ENCODE measurements at places on chromosomes 5 and 9.

DNA sequence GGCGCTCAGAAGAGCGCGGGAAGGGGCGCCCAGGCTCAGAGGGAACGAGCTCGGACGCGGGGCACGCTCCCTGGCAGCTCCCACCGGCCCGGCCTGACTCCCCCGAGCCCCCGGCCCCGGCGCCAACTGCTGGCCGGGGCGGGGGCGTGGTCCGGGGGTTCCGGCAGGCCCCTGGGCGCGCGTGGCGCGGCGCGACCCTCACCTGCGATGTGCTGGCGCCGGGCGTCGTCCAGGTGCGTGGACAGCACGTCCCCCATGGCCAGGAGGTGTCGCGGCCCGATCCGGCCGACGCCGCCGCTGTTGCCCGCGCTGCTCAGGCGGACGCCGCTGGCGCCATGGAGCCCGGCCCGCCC is 43.5 kb upstream of the STXBP1 start:
- no peak for DNase-seq

DNA sequence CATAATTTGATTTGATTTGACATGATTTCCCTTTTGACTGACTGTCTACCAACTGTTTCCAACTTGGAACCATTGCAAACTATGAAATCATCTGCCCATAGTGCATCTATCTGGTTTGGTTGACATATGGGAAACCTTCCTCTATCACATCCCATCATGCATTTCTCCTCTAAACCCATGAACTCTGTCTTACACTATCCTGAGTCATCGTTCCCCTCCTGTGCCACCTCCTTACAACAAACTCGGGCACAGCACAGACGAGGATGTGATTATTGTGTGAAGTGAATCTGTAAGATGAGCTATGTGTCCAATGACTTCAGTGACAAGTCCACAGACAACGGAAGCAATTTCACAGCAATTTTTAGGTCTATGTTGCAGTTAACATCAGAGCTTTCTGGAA is 126.1 kb downstream of the NPR3 start:
- DNase-seq: no peak

DNA sequence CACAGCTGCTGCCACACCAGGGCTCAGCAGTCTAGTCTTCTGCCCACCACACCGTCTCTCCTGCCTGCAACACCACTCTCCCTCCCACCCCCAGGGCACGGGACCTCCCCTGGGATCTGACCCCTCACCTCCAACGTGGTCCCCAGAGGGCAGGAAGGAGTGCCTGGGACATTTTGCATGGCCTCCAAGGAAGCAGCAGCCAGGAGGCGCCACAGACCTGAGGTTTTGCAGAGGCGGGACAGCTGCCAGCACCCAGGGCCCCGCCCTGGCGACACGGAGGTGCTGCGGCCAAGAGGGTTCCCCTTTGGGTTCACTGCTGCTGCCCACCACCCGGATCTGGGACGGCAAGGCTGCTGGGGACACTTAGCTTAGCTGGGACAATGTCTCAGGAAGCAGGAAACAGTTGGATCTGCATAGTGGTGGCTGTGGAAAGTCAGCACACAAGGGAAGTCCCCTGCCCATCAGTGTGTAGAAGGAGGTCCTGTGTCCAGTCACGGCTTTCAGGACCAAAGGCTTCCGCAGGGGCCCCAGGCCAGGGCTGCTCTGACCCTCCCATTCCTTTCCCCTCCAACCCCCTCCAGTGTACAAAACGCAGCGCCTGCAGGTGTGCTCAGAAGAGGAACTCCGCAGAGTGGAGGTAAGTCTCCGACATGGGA is 13.8 kb downstream of the PROP1 start:
- DNase-seq: no peak

DNA sequence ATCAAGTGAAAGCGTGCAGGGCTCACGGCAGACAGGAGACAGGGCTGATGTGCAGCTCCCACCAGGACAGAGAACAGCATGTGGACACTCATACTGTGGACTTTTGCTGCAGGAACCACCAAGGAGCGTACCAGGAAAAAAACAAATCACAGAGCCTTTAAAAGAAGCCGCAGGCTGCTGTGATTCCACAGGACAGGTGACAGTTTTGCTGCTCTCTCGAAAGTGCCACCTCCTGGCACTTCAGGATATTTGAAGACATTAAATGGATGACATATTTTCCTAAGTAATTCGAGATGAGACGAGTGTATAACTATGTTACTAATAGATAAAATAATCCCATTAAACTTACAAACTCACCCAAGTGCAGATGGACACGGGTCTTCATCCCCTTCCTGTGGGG is 29.3 kb downstream of the ZDHHC11 start:
- DNase-seq: no peak

- DNase-seq: no peak
Measured at GRCh38 chr5:5585751-5586341, 163.4 kb downstream of the ICE1 start.

GRCh38 chr5:658103-658502 is 35.0 kb downstream of the TPPP start:
- no peak for DNase-seq

DNA sequence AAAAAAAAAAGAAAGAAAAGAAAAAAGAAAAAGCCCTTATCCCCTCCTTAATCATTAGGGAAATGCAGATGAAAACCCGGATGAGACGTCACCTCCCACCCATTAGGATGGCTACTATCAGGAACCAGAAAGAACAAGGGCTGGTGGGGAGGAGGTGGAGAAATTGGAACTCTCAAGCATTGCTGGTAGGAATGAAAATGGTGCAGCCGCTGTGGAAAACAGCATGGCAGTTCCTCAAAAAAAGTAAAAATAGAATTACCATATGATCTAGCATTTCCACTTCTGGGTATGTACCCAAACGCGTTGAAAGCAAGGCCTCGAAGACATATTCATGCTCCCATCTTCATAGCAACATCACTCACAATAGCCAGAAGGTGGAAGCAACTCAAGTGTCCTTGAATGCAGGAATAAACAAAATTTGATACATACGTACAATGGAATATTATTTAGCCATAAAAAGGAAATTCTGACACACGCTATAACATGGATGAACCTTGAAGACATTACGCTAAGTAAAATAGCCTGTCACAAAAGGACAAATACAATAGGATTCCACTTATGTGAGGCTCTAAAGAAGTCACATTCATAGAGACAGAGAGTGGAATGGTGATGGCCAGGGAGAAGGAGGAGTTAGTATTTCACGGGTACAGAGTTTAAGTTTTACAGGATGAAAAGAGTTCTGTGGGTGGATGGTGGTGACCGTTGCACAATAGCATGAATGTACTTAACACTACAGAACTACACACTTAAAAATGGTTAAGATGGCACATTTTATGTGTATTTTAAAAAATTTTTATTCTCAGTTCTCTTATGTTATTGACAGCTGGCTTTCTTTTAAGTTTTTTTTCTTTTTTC is 166.8 kb upstream of the IER5L start:
- DNase-seq: no peak

GRCh38 chr5:141641634-141642267 is 5.0 kb downstream of the RELL2 start:
- DNase-seq: no peak

DNA sequence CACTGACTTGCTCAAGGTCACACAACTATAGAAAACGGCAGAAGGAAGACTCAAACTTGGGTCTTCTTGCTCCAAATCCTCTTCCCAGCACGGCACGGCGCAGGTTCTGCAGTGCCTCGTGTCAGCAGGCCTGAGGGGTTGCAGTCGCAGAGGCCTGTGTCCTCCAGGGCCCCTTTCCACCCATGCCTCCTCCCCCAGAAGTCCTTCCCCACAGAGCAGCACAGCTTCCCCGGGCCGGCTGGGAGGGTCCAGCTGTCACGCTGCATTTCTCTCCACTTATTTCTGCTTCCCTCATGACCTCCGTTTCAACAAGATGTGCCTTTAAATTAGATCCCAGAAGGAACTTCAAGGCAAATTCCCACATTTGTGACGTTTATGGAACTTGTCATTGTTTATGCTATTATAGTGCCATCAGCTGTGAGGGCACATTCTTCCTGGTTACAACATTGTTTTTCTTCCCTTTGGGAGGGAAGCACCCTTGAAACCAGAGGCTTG is 148.4 kb downstream of the C5orf15 start:
- DNase-seq: no peak

Data from AG09309 (cell line).